CD4-positive, CD25-positive, alpha-beta regulatory T cell (primary cell): ENCODE measurements at places on chromosomes 7 and 10.

GRCh38 chr10:69241575-69241974, 21.4 kb downstream of the HKDC1 start:
- H3K36me3 ChIP-seq, result no peaks in the 10 kb centered on the region
- H3K27ac ChIP-seq, result no peak overlapping the region

DNA sequence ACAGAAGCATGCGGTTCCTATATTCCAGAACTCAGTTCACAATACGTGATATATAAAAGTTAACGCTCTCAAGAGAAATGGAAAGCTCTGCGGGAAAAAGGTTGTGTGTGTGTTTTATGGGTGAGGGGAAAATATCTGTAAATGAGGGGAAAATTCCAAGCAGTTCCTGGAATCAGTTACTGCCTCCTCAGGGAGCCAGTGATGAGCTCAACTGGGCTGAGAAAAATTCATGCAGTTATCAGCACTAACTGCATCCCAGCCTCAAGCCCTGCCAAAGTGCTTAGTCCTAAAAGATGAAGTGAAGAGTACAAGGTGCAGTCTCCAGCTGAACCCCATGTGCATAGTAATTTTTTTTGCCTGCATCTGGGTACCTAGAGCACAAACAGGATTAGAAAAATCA, 191.9 kb downstream of the CDK14 start:
- H3K27me3 ChIP-seq, result no peaks in the 10 kb centered on the region
- no peaks in the 10 kb centered on the region for H3K36me3 ChIP-seq
- no peak overlapping the region for H3K27ac ChIP-seq
- no peak overlapping the region for H3K4me3 ChIP-seq

GRCh38 chr7:5692845-5693278, 88.6 kb downstream of the RNF216 start:
- H3K4me1 ChIP-seq, result peaks cover 62% of the 10 kb centered on the region
- H3K36me3 ChIP-seq, result peaks cover 15% of the 10 kb centered on the region
- peak overlapping the region; percentile 81 for H3K4me3 ChIP-seq
- H3K27ac ChIP-seq, result no peak overlapping the region
- no peak for DNase-seq

DNA sequence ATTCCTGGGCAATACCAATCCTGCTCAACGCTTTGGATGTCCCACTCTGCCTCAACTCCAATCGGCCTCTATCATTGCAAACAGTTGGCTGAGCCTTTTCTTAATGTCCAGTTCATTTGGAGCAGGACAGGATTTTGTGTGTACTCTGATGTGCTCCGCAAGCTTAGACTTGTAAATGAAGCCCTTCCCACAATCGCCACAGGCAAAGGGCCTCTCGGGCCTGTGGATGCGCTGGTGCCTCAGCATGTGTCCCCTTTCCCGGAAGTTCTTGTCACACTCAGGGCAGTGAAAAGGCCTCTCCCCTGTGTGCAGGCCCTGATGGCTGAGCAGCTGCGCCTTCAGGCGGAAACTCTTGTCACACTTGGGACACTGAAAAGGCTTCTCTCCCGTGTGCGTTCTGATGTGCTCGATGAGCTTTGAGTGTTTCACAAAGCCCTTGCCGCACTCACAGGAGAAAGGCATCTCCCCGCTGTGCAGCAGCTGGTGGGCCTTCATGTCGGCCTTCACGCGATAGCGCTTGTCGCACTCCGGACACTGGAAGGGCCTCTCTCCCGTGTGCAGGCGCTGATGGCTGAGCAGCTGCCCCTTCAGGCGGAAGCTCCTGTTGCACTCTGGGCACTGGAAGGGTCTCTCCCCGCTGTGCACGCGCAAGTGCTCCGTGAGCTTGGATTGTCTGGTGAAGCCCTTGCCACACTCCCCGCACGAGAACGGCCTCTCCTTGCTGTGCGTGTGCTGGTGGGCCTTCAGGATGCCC, 20.0 kb downstream of the ZNF786 start:
- H3K4me3 ChIP-seq, result no peak overlapping the region
- DNase-seq, result no peak
- no peaks in the 10 kb centered on the region for H3K27me3 ChIP-seq
- H3K4me1 ChIP-seq, result peaks cover 7% of the 10 kb centered on the region

DNA sequence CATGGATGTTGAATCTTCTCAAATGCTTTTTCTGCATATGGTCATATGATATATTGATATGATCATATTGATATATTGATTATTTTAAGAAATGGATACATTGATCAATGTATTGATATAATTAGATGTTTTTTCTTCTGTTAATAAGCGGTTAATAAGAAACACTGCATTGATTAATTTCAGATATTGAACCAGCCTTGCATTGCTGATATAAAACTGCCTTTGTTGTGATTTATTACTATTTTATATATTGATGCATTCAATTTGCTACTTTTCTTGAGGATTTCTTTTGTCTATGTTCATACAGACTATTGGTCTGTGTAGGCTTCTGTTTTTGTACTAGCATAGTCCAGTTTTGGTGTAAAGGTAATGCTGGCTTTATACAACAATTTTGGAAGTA, 79.7 kb upstream of the ELN start:
- H3K27ac ChIP-seq, result no peak overlapping the region
- H3K4me3 ChIP-seq, result no peak overlapping the region
- H3K4me1 ChIP-seq, result no peaks in the 10 kb centered on the region
- no peaks in the 10 kb centered on the region for H3K27me3 ChIP-seq
